Activated CD8-positive, alpha-beta memory T cell treated with anti-CD3 and anti-CD28 coated beads for 24 hours (primary cell): ENCODE measurements at places on chromosomes 2 and 18.

DNA sequence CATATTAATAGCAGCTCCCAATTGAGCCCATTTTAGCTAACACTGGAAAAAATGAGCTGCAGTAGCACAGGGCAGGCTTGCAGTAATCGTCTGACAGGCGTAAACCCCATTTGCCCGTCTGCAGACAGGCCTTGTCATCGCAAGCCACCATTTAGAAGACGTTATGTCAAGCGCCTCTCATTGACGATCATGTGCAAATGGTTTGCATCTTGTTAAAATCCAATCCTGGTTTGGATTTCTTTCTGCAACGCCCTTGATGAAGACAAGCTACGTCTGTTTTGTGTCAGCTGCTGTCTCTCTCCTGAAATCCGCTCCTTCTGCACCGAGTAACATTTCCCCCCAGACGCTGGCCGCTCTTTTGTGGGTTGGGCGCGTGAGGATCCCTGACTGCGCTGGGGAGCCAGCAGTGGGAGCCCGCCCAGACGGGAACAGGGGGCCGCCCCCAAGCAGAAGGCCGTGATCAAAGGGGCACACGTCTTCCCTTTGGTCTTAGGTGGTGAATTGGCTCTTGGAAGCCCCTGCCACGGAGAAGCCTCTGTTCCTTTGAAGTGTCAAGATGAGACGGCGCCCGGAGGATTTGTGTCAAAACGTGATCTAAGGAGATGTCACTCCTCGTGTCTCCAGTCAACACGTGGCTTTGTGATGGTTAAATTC lies 84.2 kb upstream of the GPC1 start:
- no peak for DNase-seq

DNA sequence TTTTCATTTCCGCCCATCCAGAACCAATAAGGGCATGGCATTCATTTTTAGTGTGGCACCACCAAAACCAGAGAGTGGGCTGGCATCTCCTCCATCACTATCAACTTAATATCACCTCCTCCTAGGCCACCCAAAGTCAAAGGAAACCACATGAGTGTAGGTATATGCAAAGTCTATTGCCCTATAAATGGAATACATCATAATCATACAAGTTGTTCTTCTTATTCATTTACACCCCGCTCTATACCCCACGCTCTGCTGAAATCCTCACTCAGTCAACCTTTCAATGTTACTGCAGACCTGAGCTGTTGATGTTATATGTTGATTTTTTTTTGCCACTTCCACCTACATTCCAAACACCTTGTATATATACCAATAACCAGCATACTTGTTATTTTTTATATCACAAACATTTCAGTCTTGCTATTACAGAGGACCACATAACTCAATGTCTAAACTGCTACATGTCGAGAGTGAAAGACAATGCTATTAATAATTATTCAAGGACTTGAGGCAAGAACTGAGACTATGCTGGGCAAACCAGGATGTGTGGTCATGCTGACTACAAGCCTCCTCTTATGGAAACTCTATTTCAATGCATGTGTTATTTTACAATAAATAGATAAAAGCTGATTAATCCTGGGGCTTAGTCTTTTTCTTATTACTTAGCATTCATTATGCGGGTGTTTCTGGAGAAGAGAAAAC lies 466.5 kb upstream of the ID2 start:
- no peak for DNase-seq

GRCh38 chr18:61741881-61742454 lies 150.8 kb downstream of the RNF152 start:
- no peak for DNase-seq

GRCh38 chr2:212709280-212709679 lies 170.7 kb upstream of the ERBB4 start:
- DNase-seq: no peak

GRCh38 chr2:224523626-224524577 lies 61.3 kb downstream of the CUL3 start:
- DNase-seq: no peak

- no peak for DNase-seq
Observed at GRCh38 chr2:23789012-23789411, 137.9 kb downstream of the ATAD2B start.

DNA sequence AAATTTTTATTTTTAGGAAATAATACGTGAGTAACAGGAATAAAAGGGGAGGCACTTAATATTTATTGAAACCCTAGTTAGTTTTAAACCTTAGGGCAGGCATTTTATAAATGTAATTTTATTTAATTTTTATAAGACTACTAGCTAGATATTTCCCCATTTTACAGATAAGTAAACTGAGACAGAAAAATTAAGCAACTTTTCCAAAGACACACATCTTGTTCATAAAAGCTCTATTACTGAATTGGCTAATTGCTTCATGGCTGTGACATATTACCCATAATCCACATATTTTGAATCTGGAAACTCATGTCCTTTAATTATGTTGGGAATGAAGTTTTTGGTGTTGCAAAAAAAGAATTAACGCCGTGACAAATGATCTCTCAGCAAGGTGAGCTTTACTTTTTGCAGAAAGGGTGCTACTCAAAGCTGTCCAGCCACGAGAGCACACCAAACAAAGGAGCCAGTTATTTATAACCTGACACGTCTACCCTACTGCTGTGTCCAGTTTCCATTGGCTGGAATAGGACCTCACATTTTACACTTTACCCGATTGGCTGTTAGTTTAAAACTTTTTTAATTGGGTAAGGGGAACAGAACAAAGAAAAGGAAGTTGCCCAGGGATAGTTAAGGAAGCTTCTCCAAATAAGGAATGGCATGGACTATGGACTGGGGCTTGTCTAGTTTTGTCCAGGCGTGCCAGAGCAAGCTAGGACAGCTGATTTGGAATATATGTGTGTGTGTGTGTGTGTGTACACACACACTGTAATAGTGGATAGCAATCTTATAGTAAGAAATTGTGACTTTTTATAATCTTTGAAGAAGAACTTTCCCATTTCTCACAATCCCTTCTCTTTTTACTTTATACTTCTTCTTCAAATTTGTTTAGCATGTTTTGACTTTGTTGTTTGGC lies 54.2 kb downstream of the COMMD1 start:
- DNase-seq: no peak

DNA sequence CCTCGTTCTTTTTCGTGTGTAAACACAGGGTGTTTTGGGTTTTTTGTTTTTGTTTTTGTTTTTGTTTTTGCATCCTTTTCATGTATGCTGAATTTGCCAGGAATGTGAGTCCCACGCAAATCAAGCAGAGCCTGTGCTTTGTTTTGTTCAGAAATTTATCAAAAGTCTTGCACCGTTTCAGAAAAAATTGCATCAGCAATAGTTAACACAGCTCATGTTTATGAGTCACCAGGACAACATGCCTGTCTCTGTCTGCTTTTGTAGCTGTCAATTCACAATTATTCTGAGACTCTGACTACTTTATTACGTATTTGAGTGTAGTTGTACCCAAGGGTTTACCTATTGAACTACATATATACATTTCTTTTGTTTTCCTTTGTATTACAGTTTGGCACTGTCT lies 38.3 kb downstream of the MRPL44 start:
- DNase-seq: no peak

- DNase-seq: no peak
Observed at GRCh38 chr2:206424134-206424533, 19.2 kb upstream of the ADAM23 start.

DNA sequence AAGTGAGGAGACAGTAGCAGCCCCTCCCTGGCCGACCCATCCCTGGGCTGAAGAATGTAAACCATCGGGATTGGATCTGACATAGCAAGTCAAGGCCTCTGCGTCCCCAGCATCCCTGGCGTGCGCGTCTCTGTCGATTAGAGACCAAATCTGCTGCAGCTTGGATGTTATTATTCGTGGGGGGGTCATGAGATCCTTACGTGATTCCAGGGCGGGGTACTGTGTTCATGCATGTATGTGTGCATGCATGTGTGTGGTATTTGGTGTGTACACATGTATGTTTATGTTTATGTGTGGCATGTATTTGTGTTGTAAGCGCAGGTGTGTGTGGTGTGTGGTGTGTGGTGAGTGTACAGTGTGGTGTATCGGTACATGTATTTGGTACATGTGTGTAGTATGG lies 741.8 kb upstream of the SALL3 start:
- no peak for DNase-seq
